ENCODE measurements at places on chromosomes 2 and 18.
A peak's percentile ranks its signal among the peaks of the same experiment; 100 is the strongest.

DNA sequence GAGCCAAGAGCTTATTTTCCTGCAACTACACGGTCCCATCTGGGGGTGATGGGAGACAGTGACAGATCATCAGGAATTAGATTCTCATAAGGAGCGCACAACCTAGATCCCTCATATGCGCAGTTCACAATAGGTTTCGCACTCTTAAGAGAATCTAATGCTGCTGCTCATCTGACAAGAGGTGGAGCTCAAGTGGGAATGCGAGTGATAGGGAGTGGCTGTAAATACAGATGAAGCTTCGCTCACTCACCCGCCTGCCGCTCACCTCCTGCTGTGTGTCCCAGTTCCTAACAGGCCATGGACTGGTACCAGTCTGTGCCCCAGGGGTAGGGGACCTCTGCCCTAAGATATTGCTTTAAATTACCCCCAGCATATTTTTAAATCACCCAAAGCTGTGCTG, 10.8 kb downstream of the LRRFIP1 start:
- DNase-seq = no peak

DNA sequence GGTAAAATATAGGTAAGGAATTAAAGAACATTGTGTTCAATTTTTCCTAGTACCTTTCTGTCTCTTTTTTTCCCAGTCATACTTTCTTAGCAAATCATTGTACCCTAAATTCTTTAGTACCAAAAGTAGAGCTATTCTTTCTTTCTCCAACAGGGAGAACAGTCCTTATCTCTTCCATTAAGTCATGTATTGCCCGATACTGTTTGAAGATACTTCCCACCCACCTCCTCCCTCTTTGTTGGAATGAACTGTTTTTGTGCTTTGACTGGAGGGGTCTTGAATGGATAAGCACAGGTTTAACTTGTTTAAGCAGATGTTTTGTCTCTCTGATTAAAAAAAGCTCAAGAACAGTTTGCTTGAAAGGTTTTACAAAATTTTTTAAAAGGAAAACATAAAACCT, 41.3 kb downstream of the RAB10 start:
- DNase-seq = no peak

DNA sequence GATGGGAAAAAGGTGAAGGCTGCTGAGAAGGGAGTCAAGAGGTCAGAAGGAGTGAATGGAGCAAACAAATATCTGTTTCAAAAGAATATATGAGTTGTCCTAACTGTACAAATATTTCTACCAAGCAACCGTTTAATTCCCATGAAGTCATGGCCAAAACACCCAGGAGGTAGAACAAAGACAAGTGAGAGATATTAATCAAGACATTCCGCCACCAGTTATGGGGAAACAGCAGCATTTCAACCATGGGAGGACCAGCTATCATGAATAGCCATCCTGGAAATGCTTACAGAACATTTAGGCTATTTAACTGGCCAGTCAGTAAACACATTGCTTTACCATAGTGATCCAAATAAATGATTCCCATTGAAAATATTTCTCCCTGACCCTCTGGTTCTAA, 396.3 kb downstream of the IRS1 start:
- DNase-seq = no peak

GRCh38 chr2:196729418-196729817, 70.1 kb downstream of the GTF3C3 start:
- DNase-seq = no peak

- peak; percentile 59 for DNase-seq
Measured at GRCh38 chr18:31835528-31836133, 75.0 kb upstream of the SLC25A52 start.

- DNase-seq = no peak
Measured at GRCh38 chr18:36255072-36255698, 42.3 kb upstream of the FHOD3 start.

GRCh38 chr2:161208527-161209139, 48.4 kb downstream of the TANK start:
- peak; percentile 91 for DNase-seq

DNA sequence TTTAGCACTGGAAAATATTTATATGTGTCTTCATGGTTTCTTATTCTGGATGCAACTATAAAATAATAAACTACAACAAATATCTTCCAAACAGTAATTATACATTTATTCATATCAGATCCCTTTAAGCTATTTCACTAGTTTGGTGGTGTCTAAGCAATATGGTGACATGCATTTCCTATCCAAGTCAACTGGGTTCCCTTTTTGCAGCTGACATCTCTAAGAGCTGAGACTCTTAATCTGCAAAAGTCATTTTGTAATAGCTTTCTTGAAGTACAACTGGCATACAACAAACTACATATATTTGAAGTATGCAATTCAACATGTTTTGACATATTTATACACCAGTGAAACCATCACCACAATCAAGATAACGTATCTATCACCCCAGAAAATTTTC, 59.9 kb upstream of the SLC1A4 start:
- no peak for DNase-seq

- DNase-seq = no peak
Measured at GRCh38 chr18:62558015-62558663, 35.3 kb downstream of the ZCCHC2 start.

GRCh38 chr2:240126731-240127130, 9.4 kb downstream of the COPS9 start:
- no peak for DNase-seq

DNA sequence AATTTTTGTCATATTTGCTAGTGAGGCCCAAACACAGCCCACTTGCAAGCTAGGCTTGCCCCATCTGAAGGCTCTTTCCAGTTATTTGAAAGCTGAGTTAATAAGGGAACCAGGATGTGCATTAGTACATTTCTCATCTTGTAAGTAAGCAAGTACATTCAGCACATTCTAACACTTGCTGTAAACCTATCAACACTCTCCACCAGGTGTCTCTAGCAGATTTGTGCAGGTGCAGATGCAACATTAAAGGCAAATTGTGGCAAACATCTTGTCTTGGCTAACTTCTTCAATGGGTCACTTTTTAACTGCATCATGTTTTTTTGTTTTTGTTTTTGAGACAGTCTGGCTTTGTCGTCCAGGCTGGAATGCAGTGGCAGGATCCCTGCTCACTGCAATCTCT, 25.3 kb upstream of the MFSD6 start:
- peak; percentile 56 for DNase-seq

DNA sequence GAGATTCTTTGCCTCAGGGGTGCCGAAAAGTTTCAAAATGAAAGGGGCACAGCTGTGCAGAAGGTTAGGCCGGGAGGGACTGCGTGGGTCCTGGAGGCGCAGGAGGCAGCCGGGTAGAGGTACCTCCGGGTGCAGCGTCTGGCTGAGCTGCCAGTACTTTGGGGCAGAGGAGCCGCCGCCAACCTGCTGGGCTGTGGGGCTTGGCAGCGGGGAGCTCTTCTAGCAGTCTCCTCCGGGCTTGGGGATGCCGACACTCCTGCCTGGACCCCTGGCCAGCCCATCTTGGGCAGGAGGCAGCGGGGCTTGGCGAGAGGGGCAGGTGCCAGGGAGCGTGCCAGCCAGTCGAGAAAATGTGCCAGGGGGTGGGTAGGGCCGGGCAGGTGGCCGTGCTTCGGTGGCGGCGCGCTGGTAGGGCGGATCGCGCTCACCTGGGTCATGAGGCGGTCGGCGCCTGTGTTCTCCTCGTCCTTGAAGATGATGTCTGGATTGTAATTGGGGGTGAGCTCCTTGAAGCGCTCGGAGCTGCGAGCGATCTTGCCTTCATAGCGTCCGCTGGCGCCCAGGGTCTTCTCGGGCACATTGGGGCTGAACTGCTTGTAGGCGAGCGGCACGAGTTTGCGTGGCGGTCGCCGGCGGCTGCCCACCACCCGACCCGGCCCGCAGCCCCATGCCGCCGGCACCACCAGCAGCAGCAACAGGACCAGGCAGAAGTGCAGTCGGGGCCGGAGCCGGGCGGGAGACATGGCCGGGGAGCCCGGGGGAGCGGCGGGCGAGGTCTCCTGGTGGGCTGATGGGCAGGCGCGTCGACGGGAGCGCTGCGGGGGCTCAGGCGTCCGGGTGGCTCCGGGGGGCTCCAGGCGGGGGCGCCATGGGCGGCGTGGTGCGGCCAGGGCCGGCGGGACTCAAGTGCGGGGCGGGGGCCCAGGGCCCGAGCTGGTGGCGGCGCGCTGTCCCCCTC, 717 bp downstream of the IHH start:
- DNase-seq = no peak

DNA sequence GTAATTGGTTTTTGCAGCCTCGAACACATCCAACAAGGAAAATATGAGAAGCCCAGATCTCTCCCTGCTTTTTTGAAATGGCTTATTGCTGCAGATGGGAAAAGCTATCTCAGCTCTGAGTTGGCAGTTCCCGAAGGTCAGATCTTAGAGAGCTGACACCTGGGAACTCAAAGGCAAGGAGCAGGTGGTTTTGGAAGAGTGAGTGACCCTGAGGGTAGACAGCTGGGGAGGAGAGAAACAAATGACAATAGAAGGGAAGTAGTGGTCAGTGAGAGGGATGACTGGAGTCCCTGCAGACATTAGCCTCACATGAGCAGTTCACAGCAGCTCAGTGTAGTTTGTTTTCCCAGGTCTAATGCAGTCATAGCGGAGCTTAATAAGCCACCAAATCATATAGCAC, 317.9 kb downstream of the STK39 start:
- no peak for DNase-seq

- no peak for DNase-seq
Measured at GRCh38 chr2:45923701-45924100, 272.2 kb downstream of the PRKCE start.

- DNase-seq = no peak
Measured at GRCh38 chr2:72915907-72916742, 1.2 kb upstream of the EMX1 start.

DNA sequence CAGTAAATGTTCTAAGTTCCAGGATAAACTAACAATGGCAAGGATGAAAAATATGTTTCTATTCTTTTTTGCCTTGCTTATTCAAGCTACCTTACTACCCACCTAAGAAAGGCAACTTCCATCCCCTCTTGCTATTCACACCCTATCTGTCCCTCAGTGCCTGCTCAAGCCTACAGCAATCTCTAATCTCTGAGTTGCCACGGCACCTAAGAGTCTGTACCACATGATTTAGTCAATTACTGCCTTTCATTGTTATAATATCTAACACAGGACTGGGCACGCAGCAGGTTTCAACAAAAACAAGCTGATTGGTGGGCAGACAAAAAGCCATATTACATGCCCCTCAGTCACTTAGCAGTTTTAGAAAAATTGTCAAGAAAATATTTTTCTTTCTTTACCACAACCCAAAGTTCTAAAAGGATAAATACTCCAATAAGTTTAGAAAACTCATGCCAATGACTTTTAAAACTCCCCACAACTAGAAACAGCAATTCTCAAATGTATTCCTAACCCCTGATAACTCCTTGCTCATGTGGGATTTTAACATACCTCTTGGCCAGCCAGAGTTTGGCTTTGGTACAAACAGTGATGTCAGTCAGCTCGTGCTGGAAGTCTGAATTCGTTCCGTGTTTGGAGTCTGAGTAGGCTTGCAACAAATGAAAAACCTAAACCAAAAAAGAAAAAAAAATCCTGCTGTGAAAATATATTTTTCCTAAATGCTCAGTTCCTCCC, 117.3 kb upstream of the ZFP36L2 start:
- peak; percentile 95 for DNase-seq

GRCh38 chr2:133417415-133417814, 150.8 kb downstream of the NCKAP5 start:
- no peak for DNase-seq

DNA sequence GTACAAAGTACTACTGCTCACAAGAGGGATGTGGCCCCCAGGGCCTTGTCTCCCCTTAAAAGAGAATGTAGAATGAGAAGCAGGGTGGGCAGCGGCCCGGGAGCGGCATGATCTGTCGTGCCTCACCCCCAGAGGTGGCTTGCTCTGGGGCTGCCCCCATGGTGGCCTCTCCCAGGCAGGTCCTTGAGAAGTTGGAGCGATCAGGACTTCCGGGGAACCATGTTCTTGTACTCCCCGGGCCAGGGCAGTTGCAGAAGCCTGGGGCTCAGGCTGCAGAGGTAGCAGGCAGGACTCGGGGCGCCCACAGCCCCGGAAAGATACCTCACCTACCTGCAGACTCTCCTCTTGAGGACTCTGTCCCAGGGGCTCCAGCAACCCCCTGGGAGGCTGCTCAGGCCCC, 62.6 kb downstream of the CYP26B1 start:
- no peak for DNase-seq

- no peak for DNase-seq
Measured at GRCh38 chr2:190355968-190356644, 12.7 kb downstream of the INPP1 start.

- DNase-seq = no peak
Measured at GRCh38 chr2:102588213-102588939, 31.0 kb upstream of the SLC9A2 start.

DNA sequence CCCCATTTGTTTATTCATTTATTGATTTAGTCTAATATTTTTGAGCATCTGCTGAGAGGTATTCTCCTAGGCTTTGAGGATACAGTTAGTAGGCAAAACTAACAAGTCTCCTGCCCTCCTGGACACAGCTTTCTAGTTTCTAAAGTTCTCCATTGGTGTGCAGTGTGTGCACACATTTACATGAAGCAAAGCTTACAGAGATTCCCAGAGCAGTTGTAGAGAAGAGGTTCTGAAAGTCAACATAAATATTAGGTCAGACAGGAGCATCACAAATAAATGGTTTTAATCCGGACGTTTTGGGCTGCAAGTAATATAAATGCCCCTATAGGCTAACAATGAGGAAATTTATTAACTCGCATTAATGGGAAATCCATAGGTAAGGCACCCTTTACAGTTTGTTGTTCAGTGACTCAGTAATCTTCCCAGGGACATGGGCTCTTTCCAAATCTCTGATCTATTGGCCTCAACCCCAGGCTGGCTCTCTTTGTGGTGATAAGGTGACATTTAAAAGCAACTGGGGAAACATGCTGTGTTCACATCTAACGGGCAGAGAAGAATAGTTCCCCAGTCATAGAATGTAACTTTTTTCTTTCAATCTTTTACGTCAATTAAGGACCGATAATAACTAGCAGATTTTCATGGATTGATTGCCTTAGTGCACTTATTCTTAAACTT, 407.2 kb downstream of the PTPRM start:
- no peak for DNase-seq

- DNase-seq = peak; percentile 34
Measured at GRCh38 chr2:96264086-96264485, 1.7 kb downstream of the TMEM127 start.

DNA sequence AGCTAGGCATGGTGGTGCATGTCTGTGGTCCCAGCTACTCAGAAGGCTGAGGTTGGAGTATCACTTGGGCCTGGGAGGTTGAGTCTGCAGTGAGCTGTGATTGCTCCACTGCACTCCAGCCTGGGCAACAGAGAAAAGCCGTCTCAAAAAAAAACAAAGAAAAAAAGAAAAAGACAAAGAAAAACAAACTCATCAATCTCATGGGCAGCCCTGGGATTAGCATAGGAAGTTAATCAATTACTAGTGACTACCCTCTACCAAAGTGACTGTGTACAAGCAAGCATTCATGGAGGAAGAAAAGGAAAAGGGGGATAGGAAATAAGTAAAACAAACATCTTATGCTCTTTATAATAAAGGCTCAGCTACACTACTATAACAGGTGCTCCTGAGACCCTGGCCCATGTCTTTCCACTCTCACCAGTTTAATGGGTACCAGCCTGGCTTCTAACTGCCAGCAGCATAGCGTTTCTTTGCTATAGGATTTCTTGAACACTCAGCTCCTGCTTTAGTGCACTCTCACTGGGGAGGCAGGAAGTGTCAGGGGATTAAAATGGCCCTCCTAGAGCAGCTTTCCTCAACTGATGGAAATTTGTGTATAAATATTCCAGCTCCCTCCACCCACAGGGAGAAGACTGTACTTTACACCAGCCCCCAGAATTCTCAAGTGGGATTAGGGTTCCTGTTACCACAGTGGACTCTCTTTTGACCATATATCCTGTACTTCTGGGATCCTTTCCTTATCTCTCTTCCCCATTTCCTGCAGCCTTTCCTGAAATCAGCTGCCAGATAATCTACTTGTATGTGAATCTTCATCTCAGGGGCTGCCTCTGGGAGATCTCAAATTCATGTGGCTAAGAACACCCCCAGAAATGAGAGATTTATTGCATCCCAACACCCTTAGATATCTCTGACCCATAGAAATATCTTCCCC, 91.3 kb upstream of the GLS start:
- no peak for DNase-seq

All from fibroblast of mammary gland (primary cell).